EH (cell line): ENCODE measurements at places on chromosomes 3 and 15.

- DNase-seq, result no peak
Observed at GRCh38 chr3:71563827-71564226, 19.7 kb downstream of the FOXP1 start.

- DNase-seq, result peak; percentile 19
Observed at GRCh38 chr3:141115789-141116541, 64.8 kb downstream of the SPSB4 start.

DNA sequence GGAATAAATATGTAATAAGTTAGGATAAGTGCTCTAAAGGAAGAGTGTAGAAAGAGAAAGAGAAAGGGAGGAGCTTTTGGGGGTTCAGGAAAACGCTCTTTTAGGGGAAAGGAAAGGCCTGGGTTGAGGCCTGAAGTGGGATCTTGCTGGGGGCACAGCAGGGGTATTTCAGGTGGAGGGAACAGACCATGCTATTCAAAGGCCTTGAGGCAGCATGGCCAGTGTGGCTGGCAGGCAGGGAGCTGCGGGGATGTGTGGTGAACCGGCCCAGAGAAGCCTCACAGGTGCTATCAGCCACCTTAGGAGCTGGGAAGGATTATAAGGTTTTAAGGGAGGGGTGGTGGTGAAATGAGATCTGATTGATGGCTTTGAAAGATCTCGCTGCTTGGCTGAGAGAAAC is 66.6 kb downstream of the LINGO1 start:
- no peak for DNase-seq

GRCh38 chr3:172329070-172329469 is 119.2 kb downstream of the GHSR start:
- DNase-seq, result no peak

GRCh38 chr3:11913316-11913715 is 66.6 kb upstream of the TAMM41 start:
- DNase-seq, result no peak

DNA sequence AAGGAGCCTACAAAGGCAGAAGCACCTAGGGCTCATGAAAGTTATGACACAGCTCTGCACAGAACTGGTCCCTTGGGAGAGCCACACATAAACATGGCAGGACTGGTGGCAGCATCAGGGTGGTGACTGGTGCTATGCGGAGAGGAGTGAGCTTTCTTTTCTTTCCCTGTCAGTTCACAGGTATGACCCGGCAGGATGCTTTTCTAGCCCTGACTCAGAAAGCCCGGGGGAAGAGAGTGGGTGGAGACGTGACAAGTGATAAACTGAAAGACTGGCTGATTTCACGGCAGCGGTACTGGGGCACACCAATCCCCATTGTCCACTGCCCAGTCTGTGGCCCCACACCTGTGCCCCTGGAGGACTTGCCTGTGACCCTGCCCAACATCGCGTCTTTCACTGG is 103.0 kb downstream of the LARS2 start:
- DNase-seq, result no peak

- DNase-seq, result no peak
Observed at GRCh38 chr3:141380279-141380678, 12.0 kb downstream of the ZBTB38 start.
